Stimulated activated CD8-positive, alpha-beta memory T cell treated with anti-CD3 and anti-CD28 coated beads, Interleukin-7, amount 100 ng/mL, for 48 hours (primary cell): ENCODE measurements at places on chromosomes 11 and 22.

DNA sequence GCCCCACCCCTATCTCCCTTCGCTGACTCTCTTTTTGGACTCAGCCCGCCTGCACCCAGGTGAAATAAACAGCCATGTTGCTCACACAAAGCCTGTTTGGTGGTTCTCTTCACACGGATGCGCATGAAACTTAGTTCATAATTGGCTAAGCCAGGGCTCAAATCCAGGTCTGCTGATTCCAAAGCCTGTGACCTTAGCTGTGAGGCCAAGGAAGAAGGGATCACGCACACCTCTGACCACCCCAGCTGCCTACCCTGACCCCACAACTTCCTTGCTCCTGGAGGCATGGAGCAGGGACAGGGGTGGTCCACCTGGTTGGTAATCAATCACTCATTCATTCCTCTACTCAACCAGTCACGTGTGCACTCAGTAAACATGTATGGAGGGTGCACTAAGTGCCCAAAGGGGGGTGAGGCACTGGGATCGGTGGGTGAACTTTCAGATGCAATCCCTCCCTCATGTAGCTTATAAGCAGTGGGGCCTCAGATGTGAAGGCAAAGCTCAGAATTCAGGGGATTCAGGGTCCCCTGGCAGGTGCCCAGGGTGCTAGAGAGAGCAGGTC is 10.3 kb downstream of the FXYD2 start:
- no peak for DNase-seq

- DNase-seq, result no peak
Measured at GRCh38 chr11:2101171-2101675, 38.0 kb downstream of the IGF2 start.

- DNase-seq, result no peak
Measured at GRCh38 chr11:71364176-71364671, 84.0 kb downstream of the DHCR7 start.

- no peak for DNase-seq
Measured at GRCh38 chr11:106262852-106263251, 185.4 kb downstream of the AASDHPPT start.

- no peak for DNase-seq
Measured at GRCh38 chr22:19877626-19878339, 23.1 kb upstream of the GNB1L start.

DNA sequence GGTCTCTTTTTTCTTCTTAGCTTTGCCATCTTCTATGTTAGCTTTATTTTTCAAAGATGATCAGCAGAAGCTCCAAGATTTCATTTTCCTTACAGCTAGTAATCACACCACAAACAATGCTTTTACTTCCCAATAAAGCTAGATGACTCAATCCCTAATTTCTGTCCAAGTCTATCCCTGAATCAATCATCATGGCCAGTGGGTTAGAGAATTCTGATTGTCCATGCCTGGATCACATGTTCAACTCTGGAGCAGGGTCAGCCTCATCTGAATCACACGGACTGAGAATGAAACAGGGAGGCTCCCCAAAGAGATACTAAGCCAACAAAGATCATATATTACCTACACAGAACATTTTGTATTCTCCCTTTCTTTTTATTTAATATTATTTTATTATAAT is 79.6 kb downstream of the BBOX1 start:
- no peak for DNase-seq

GRCh38 chr11:124676386-124676785 is 2.7 kb downstream of the SPA17 start:
- no peak for DNase-seq

DNA sequence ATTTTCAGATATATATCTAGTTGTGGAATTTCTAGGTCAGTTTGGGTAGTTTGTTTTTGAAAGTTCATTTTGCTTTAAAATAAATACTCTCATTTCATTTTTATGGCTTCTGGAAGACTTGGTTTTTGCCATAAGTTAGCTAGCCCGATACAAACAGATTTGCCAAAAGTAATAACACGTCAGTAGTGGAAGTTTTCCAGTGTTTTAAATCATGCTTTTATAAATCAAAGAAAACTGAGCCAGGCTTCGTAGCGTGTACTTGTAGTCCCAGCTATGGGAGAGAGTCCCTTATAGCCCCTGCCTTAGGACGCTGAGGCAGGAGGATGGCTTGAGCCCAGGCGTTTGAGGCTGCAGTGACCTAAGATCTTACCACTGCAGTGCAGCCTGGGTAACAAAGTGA is 21.7 kb upstream of the MICALL1 start:
- DNase-seq, result no peak

DNA sequence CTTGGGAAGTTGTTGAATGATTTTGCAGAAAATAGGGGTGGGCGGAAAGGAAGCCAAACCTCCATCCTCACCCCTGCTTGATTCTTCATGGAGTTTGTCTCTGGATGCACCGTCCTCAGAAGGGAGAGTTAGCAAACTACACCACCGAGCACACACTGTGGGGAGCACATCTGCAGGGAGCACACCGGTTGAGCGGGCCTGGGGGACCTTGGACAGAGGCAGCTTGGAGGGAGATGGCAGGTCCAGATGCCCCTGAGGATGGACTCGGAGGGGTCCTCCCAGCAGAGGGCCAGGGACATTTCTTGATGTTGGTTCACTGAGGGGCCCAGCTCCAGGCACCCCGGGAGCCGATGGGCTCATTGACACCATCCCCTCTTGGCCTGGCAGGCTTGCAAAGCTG is 15.1 kb upstream of the FGF19 start:
- no peak for DNase-seq

DNA sequence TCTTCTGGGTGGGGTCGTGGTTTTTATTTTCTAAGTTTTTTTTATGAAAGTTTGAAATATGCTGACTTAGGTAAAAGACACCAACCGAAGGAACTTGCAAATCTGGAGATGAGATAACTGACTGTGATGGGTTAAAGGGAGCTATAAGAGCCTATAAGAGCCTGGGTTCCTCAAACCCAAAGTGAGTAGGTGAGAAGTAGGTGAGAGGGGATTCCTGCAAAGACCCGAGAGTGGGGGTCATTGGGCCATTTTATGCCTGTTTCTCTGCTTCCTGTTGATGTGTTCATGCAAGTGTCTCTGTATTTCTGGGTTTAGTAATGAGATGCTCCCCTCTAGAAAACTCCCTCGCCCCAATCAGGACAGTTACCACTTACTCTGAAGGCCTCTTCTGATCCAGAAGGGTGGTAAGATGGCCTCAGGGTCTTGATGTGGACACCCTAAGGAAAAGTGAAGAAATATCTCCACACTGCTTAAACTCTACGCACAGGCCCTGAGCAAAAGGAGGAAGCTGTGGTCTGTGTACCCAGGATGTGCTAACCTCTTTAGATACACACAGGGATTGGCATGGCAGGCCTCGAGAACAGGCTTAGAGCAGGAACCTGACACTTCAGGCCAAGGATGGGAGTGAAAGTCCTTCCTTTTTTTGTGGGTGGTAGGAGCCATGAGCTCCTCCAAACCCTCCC is 1.8 kb downstream of the FLI1 start:
- no peak for DNase-seq

GRCh38 chr22:21975273-21975672 is 7.3 kb downstream of the TOP3B start:
- DNase-seq, result no peak

DNA sequence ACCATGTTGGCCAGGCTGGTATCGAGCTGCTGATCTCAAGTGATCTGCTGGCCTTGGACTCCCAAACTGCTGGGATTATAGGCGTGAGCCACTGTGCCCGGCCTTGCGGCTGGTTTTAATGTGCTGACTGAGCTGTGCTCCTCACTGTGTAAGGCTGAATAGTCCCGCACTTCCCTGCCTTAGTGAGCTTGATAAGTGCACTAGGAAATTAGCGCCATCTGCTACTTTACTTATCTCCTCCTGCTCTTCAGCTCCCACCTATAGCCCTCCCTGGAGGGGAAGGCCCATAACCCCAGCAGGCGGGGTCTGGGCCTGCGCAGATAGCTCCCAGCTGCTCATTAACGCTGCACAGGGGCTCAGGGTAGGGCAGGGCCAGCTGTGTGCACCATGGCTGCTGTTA is 49.4 kb downstream of the CLMP start:
- DNase-seq, result no peak

DNA sequence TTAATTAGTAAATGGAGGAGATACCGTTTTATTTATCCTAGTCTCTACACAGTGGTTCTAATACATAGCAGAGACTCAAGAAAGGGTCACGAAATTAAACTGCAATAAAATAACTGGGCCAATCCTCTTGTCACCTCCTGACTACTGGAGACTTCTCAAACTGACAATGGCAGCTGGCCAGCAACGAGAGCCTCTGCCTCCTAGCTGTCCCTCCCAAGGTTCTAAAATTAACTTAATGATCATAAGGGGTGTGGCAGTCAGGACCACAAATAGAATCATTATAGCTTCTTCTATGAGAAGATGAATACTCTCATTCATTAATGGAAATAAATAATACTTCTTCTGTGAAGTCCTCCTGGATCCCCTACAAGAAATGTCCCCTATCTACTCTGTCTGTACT is 63.8 kb upstream of the APOA1 start:
- DNase-seq, result no peak

DNA sequence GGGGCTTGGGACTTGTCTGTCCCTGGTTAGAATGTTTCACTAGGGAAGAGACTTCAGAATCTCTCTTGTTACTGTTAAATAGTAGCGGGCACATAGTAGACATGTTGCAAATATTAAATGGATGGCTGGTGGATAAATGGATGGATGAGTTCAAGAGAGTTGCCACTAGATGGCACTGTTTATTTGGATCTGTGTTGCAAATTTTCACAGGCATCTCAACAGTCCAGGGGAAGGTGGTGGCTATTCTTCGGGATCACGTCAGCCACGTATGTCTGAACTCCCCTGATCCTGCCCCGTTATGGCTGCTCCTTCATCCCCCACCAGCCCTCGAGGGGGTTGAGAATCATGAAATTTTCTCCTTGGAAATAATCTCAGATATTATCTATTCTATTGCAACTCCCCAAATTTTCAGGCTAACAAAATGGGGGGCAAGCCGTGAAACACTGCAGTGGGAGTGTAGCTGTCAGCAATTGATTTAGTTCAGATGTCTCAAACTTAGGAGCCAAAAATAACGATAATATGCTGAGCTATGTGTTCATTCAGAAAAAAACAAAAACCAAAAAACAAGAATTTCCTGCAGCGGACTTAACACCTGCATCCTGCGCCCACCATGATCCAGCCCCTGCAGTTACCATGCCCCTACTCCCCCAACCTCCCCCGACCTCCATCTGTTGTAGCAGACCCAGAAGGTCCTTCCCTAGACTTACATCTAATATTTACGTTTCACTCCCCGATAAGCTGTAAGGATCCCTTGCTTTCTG is 29.1 kb upstream of the BIRC3 start:
- DNase-seq, result no peak

GRCh38 chr11:68354148-68354872 is 41.9 kb downstream of the LRP5 start:
- no peak for DNase-seq

GRCh38 chr11:86141727-86142126 is 72.8 kb upstream of the PICALM start:
- no peak for DNase-seq

- no peak for DNase-seq
Measured at GRCh38 chr11:2088746-2089535, 50.2 kb downstream of the IGF2 start.

- DNase-seq, result no peak
Measured at GRCh38 chr11:61362542-61362875, 335 bp downstream of the TMEM138 start.

GRCh38 chr22:22916215-22916951 is 28.8 kb downstream of the IGLL5 start:
- DNase-seq, result no peak

- no peak for DNase-seq
Measured at GRCh38 chr11:62149986-62150886, 26.4 kb downstream of the INCENP start.

DNA sequence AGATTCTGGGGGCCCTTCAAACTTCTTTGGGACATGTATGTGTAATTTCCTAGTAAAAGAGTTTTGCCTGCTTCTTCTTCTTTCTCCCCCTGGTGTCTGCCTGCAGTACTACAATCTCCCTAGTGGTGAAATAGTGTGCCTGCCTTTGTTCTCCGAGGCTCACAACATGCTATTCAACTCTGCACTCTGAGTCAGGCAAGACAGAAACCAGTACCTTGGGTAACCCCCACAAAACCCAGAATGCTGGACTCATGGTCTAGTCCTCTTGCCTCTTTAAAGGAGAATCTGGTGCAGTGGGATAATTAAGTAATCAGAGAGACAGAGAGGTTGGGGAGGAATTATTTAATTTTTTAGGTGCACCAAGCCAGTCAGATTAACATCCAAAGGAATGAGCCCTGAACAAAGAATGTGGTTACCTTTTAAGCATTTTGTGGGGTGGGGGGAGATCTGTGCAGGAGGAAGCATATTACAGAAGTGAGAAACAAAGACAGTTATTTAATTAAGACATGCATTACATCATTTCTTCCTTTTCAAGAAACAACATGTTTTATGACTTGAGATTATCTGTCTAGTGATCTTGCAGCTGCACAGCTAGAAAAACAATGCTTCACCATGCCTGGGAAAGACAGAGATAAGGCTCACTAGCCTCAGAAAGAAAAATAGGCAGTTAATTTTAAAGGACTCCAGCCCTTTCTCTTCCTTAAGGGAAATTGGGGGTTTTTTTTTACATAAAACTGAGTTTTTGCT is 11.0 kb upstream of the MS4A6A start:
- DNase-seq, result no peak

DNA sequence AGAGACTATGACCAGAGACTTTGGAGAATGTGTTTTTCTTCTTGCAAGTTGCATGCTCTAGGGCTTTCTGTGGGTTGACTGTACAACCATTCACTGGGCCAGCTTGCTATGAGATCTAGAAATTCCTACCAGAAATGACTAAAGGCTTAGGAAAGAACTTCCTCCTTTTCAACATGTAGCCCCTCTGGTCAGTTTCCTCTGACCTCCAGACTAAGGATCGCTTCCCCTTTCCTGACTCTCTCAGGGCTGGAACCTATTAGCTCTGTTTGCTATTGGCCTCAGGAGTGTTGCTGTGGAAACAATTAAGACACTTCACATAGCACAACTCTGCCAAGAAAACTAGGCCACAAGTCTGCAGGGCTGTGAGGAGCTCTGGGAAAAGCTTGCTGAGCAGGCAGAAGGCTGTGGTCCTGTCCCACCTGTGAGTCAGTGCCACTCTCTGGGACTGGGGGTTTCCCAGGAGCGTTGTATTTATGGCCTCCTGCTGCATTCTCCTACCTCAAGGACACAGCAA is 10.7 kb downstream of the CRY2 start:
- no peak for DNase-seq

DNA sequence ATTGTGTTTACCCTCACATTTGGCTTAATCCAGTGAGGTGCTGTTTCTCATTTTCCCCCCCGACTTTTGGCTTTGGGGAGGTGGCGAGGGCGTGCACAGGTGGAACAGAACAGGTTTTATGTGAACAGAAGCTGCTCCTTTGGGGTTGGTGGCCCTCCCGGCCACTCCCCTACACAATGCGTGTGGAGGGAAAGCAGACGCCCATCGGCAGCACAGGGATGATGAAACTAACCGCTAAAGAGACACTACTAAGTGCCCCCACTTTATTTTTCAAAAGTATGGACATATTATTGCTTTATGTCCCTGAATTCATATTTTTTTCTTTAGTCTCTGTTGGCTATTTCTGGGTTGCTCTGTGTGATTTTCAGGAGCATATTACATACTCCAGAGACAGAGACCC is 160.9 kb downstream of the ENTHD1 start:
- no peak for DNase-seq
